WERI-Rb-1 (cell line): ENCODE measurements at places on chromosomes 4 and X.
A peak's percentile ranks its signal among the peaks of the same experiment; 100 is the strongest.

GRCh38 chrX:8607326-8607725 lies 124.6 kb downstream of the ANOS1 start:
- no peak for DNase-seq

- no peak for DNase-seq
Measured at GRCh38 chr4:127889903-127890302, 9.2 kb downstream of the PLK4 start.

DNA sequence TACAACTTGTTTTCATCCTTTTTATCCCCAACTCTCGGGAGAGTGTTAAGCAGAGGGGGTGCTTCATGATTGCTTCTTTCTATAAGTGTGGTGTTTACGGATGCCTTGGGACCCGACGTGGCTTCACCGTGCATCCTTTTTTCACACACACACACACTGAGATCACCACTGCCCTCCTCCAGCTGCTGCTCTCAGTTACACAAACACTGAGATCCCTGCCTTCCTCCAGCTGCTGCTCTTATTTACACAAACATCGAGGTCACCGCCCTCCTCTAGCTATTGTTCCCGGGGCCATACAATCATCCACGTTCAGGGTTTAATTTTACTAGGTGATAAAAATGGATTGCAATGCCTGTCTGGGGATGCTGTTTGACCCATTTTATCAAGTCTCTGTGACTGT lies 155.4 kb upstream of the FAM9B start:
- no peak for DNase-seq

DNA sequence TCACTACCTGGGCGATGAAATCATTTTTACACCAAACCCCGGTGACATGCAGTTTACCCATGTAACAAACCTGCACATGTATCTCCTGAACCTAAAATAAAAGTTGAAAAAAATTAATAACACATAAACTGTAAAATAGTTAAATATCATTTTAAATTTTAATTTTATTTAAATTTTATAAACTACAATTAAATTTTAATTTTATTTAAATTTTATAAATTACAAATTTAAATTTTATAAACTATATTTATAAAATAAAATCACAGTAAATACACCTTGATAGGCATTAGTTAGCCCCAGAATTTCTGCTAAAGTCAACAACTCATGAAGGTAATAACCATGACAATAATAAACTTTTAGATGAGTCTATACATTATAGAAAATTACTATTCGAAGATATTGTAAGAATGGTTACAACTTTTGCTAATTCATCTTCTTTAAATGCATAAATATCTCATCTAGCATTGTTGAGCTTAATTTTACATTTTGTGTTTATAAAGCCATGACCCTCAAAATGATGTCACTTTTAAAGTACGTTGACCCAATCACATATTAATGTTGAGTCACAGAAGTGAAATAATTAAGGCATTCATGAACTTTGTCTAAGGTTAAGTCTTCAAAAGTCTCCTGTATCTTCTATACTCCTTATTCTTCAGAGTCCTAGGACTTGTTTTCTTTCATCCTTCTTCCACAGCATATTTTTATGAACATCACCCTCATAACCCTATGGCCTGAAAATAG lies 755.8 kb upstream of the LCORL start:
- no peak for DNase-seq

- DNase-seq = peak; percentile 60
Measured at GRCh38 chrX:71128915-71129765, 10.7 kb downstream of the MED12 start.

GRCh38 chr4:19735012-19735411 lies 516.7 kb upstream of the SLIT2 start:
- DNase-seq = no peak

GRCh38 chr4:101888472-101888871 lies 97.9 kb downstream of the BANK1 start:
- no peak for DNase-seq

DNA sequence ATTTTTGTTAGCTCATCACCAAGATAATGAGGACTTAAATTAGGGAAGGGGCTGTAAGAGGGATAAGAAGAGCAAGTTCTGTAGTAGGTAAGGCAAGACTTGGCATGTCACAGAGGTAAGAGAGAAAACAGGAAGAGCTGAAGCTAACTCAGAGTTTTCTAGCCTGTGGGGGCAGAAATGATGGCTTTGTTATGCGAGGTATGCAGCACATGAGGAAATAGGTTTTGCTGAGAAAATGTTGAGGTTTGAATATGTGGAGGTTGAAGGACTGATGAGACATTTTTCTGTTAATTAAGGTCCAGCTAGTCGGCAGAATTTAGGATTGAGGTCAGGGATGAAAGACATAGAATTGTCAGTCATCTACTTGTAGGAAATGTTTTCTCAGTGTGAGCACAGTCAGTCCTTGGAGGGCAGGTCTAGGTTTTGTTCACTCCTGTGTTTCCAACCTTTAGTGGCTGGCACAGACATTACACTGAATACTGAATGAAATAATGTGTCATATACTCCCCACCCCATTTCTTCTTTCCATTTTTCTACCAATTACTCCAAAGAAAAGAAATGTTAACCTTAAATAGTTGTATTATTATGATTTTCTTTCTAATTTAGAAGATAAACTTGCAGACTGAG lies 154.0 kb upstream of the AADAT start:
- DNase-seq = no peak

GRCh38 chr4:142567620-142568451 lies 278.3 kb downstream of the INPP4B start:
- DNase-seq = no peak

DNA sequence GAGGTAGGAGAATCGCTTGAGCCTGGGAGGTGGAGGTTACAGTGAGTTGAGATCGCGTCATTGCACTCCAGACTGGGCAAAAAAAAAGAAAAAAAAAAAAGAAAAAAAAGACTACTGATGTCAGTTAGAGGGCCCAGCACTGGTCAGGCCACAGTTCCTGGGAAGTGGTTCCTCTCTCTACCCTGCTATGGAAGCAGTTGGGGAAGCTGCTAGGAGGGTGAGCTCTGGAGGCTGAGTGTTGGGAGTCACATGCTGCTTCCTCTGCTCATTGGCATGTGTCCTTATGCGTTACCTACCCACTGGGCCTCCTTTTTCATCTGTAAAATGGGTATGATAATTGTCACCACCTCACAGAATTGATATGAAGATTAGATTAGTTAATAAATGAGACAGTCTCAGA lies 50.7 kb downstream of the SEPSECS start:
- DNase-seq = no peak

DNA sequence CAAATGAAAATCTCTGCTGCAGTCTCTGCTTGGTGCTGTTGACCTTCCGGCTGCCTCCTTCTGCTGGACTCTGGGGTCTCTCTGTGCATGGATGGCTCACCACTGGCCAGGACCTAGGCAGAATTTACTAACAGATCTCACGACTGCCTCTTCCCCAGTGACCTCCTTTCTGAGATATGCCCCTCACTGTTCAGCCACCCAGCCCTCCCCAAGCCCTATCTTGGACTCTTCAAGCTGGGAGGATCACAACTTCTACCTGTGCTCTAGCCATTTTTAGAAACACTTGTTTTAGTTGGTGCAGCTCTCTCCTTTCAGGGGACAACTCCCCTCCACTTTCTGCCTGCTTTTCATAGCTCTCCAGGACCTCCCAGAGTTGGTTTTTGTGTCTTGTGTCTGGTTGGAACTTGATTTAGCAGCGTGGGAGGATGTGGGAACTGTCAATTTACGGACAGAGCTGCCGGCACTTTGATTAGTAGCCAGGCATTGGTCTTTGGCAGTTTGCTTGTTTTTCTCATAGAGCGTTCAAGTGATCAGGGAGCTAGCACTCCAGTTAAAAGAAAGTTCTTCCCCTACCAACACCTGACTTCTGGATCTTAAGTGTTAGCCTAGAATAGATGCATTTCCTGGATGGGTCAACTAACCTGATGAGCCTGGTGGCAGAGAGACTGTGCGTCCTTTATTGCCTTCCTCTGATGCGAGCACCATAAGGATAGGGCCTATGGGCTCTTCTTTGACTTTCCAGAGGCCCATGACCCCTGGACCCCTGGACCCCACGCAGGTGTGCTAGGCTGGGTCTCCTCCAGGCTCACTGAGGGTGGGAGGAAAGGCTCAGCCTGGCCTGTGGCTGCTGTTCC lies 6.5 kb downstream of the RGS12 start:
- no peak for DNase-seq

GRCh38 chr4:100690812-100691211 lies 173.0 kb upstream of the EMCN start:
- DNase-seq = no peak

DNA sequence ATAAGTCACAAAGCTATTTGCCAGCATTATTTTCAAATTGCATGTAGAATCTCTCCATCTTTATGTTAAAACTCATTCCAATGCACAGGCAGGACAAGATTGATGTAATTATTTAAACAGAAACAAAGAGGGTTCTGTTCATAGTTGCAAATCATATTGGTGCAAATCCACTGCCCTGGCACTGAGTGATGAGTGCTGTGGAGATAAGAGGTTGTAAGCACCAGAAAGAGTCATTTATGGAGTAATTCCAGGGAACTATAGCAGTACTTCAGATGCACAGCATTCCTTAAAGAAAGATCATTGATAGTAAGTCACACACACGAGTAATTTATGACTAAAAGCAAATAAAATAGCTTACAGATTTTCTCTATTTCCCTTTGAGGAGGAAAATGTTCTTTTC lies 337.7 kb upstream of the CTSO start:
- DNase-seq = no peak
